ENCODE measurements at places on chromosomes 1 and 21.

- DNase-seq: no peak
These were observed 108.7 kb upstream of the IGSF21 start for GRCh38 chr1:17998889-17999288.

GRCh38 chr1:55384637-55385036, 169.5 kb upstream of the USP24 start:
- no peak for DNase-seq

DNA sequence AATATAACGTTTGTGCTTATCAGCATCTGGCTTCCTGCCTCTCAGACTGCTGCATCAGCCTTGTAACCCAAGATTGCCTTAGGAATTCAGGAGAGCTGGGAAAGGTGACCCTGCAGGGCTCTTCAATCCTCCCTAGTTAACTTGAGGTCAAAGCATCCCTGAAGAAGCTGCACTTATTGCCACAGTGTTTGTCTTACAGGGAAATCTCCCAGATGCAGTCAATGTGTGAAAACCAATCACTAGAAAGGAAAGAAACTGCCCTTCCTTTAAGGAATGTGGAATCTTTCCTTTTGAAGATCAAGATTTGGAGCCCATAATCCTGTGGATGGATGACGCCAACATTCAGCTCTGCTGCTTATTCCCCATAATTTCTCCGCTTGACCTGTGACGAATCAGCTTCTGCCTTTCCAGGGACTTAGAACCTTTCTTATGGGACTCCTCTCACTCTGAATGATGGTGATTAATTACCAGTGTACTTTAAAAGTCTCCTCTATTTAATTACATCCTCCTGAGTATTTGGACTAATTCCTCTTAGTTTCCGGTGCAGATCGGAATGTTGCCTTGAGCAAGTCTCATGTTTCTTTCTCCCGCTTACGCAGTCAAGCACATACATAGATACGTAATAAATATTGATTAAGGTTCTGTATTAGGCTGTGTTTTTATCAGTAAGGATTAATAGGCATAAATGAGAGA, 14.4 kb downstream of the ADAMTS5 start:
- DNase-seq: no peak

DNA sequence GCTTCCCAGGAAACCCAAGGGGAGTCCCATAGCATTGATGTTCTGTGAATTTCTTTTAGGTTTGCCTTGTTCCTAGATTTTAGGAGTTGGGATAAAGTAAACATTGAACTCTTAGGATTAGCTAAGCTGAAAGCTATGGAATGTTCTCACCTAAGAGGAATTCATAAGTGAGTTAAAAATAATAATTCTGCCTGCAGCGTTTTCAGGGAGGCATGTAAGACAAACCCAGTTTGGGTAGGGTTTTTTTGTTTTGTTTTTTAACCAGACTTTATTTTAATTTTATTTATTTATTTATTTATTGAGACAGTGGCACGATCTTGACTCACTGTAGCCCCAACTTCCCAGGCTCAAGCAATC, 28.9 kb upstream of the CD101 start:
- DNase-seq: no peak

GRCh38 chr1:223175633-223176032, 32.6 kb upstream of the TLR5 start:
- DNase-seq: no peak

- no peak for DNase-seq
These were observed 76.0 kb downstream of the FH start for GRCh38 chr1:241443561-241443960.

DNA sequence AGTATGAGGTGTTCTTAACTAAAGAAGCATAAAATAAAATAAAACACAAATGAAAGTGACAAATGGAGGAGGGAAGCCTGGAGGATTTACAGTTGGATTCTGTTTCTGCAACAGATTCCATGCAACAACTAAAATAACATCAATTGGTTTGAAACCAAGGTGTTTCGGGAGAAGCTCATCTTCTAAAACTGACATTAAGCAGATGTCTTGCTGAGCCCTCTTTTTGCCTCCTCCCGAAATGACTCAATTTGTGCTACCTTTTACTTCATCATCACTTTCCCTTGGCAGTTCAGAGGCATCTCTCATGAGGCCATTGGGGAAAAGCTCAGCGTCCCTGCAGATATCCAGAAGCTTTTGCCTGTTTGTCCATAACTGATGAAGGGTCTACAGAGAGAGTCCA, 121.6 kb upstream of the ADAR start:
- no peak for DNase-seq

GRCh38 chr1:24292103-24292502, 27.1 kb upstream of the GRHL3 start:
- no peak for DNase-seq

GRCh38 chr1:50236656-50237055, 127.9 kb downstream of the ELAVL4 start:
- no peak for DNase-seq

GRCh38 chr1:113036639-113037321, 36.2 kb upstream of the LRIG2 start:
- DNase-seq: no peak

- peak; percentile 85 for DNase-seq
These were observed 17.0 kb upstream of the ADAR start for GRCh38 chr1:154624746-154625643.

DNA sequence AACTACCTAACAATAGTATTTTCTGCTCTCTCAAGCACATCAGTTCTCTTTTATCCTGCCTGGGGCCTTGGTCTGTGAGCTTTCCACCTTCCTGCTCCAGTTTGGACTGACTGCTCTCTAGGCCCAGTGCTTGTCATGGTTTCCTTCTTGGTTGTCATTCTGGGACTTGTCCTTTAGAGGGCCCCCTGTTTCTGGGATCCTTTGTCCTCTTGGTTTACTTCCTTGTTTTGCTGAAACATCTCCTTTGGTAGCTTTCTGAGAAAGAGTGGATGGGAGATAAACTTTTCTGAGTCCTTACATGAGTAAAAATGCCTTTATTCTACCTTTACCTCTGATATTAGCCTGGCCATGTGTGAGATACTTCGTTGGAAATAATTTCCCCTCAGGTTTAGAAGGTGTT, 4.7 kb downstream of the SLC1A7 start:
- DNase-seq: no peak

DNA sequence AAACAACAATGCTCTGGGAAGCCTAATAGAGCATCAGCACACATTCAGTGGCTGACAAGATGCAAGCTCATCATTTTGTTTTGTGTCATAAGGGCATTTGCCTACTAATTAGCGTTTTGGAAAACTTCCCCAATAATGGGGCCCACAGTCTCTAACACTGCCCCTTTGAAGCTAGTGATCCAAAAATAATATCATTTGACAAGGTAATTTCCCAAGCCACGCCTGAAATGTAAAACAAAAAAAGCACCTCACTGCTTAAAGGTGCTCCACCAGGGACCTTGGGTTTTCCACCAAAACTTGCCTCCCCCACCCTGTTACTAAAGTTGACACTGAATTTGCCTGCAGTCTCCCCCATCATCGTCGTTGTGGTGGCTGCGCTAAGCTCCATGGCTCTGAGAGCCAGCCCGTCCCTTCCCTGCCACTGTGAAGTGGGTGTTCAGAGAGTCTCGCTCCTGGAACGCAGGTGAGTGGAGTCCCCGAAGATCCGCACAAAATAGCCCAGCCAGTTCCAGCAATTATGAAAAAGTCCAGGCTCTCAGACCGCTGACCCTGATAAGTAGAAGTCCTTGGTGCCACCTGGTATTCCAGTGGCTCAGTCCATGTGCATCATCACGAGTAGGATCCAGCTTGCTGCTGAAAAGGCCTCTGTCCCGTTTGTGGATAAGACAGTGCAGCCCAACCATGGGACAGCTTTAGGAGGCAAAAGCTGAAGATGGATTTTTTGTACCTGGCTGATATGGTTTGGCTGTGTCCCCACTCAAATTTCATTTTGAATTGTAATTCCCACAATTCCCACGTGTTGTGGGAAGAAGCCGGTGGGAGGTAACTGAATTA, 52.2 kb downstream of the RAB3GAP2 start:
- DNase-seq: no peak

DNA sequence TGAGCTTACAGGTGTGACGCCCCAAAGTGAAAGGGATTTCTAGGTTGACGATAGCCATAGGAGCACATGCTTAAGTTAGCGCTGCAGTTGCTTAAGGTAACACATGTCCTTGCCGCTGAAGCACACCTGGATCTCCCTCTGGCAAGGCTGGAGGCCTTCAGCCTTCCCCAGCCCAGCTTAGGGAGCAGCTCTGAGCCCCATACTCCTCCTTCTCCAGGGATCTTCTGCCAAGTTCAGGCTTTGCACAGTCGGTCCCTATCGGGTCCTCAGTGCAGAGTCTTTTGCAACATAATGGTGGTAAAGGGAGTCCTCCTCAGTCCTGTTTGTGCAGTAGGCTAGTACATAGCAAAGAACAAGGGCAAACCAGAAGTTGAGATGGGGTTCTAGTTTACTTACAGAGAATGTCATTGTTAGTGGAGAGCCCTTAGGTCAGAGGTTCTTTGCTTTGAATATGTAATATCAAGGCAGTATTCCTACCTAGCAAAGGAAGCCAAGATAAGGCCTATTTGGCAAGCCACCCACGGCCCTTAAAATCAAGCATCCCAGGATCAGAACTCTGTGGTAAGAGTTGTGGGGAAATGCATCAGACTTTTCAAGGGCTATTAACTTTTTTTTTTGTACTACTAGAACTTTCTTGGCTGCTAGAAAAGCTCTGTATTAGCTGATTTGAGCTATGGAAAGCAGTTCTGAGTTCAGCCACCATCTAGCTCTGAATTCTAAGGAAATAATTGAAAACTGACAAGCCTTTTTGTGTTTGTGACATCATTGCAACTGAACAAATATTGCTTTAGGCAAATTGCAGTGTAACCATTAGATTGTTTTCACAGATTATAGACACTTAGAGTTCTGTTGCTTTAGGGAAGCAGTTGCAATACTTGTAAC, 1.4 kb downstream of the EVA1C start:
- no peak for DNase-seq

DNA sequence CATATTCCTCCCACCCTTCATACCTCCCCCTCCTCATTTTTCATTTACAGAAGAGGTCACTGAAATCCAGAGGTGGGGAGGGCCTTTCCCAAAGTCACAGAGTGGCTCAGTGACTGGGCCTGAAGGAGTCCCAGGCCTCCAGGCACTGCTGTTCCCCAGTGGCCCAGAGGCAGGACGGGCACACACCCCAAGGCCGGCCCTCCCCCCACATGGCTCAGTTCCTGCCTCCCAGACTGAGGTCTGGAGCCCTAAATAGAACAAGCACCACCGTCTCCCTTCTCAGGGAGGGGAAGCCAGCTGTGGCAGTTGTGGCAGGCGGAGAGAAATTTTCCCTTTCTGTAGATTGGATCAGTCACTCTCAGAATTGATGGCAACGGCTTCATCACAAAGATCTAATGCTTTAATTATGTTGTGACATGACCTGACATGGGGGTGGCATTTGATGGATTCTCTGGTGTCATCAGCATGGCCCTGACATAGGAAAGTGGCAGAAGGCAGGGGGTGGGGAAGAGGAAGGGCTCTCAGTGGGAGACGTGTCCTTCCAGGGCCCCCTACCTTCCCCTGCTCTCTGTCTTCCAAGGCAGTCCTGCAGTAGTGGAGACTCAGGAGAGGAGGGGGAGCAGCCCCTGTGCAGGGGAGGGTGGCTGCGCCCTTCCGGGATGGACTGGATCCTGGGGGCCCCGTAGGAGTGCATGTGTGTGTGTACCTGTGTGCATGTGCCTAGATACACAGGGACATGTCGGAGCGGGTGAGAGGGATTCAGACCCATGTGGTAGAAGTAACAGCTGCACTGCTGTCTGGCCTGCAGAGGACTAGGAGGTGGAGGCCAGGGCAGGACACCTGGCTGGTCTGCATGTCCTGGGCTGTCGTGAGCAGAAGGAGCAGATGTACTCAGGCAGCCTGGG, 41.2 kb upstream of the FOXO6 start:
- DNase-seq: no peak

GRCh38 chr1:18547460-18547859, 66.7 kb downstream of the KLHDC7A start:
- no peak for DNase-seq

GRCh38 chr1:15197591-15198447, 44.3 kb downstream of the TMEM51 start:
- no peak for DNase-seq

DNA sequence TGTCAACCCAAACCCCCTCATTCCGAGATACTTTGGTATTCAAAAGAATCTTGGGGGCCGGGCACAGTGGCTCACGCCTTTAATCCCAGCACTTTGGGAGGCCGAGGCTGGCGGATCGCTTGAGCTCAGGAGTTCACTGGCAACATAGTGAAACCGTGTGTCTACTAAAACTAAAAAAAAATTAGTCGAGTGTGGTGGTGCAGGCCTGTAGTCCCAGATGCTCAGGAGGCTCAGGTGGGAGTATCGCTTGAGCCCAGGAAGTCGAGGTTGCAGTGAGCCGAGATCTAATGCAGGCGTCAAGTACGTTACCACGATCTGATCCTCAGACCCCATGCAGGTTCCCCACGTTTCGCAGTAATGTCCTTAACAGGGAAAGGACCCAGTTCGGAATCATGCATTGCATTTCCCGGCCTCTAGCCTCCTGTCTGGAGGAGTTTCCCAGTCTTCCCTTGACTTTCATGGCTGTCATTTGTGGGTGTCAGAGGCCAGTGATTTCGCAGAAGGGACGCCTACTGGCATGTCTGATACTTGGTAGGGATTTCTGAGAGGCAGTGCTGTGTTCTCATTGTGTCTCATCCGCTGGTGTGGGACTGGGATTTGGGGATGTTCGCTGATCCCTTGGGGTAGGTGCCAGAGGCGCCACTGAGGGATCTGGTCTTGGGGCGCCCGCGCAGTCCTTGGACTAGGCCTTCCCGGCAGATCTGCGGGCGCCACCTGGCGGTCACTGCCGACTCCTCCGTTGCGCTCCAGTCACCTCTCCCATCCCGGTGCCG, 39.3 kb upstream of the HMGN1 start:
- DNase-seq: no peak

DNA sequence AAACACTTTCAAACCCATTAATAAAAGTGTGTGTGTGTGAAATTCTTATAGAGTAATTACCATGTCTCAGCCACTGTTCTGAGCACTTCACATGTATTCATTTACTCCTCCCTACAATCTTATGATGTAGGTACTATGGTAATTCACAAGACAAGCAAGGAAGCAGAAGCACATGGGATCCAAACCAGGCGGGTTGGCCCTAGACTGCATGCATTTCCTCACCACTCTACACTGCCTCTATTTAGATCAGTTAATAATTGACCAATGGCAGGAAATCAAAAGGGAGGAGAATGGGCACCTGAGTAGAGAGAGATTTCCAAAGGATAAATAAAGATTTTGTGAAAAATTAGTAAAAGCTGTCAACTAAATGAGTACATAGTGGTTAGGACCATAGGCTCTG, 15.7 kb downstream of the MAP3K21 start:
- DNase-seq: no peak

GRCh38 chr1:182630586-182630985, 26.4 kb upstream of the RGS16 start:
- no peak for DNase-seq
